ENCODE measurements at places on chromosomes 13 and 19.

DNA sequence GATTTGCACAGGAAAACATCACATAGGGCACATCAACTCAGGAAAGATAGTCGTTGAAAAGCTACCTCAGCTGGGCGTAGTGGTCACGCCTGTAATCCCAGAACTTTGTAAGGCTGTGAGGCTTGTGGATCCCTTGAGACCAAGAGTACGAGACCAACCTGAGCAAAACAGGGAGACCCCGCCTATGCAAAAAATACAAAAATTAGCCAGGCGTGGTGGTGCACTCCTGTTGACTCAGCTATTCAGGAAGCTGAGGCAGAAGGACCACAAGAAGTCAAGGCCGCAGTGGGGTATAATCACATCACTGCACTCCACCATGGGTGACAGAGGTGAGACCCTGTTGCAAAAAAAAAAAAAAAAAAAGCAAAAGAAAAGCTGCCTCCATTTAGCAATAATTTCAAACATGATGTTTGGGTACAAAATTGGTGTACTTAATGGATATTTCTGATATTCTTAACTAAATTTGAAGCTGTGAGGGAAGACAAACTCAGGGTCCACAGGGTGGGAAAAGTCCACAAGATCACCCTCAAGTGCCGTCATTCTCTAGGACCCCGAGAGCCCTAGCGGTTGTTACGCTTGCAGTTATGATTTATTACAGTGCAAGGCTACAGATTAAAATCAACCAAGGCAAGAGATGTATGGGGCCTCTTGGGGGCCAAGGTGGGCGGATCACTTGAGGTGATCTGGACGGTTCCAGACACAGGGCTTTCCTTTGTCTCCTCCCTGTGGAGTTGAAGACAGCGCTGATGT, 42.5 kb upstream of the LDLR start:
- DNase-seq: no peak

DNA sequence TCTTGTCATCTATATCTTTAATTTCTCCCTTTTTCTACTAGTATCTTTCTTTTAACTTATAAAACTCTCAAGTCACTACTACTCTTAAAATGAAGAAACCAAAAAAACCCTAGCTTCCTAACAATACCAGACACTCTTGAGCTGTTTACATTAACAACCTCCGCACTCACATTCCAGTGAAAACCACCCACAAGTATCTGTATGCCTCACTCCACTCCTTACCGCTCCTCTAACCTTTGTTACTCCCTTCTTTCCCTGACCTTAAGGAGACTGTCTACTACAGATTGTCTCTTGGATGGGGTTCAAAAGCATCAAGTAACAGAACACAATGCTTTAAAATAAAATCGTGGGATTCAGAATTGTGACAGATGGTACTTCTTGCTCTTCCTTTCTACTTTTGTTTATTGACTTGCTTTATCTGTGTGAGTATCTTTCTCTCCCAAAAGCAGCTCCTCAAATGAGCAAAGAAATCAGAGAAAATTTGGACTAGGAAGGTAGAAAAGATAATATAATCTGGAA, 110.0 kb upstream of the FBXL3 start:
- DNase-seq: no peak

- no peak for DNase-seq
Measured at GRCh38 chr13:74569251-74569650, 435.0 kb upstream of the KLF12 start.

DNA sequence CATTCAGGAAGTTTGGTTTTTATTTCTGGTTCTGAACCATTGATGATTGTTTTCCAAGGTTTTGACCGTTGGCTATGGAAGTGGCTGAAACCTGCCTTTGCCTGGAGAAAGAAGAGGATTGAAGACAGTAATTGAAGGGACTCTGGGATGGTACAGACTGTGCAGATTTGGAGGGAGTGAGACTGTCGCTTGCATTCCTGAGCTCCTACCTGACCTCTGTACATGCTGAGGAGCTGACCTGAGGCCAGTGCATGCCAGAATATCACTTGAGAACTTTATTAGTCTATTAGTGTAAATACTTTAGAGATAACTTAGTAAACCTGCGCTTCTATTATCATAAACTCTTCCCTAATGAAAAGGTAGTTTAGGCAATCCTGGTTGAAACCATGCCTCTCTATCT, 276.4 kb downstream of the IRS2 start:
- DNase-seq: no peak

DNA sequence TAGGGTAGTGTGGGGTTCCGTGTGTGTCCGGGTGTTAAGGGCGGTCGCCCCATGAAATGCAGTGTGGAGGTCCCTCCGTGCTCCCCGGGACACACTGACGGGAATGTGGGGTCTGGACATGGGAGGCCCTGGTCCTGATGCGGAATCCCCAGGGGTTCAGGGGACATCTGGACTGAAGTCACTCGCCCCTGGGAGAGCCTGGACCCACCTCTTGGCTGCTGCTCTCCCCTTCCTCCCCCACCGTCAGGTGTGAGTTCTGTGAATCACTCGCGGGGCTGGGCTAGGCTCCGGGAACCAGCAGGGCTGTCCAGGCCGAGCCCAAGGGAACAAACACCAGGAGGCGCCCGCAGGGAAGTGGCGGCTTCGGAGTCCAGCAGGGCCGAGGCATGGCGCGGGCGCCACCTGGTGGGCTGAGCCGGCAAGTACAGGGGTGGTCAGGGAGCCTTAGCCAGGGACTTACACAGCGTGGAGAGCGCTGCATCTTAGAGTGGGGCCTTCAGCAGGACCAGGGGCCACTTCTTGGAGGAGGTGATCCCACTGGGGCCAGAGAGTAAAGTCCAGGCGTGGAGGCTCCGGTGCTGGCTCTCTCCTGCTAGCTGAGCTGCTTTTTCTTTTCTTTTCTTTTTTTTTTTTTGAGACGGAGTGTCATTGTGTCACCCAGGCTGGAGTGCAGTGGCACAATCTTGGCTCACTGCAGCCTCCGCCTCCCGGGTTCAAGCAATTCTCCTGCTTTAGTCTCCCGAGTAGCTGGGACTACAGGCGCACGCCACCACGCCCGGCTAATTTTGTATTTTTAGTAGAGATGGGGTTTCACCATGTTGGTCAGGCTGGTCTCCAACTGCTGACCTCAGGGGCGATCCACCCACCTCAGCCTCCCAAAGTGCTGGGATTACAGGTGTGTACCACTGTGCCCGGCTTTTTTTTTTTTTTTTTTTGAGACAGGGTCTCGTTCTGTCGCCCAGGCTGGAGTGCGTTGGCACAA, 20.1 kb downstream of the WTIP start:
- peak; percentile 56 for DNase-seq

DNA sequence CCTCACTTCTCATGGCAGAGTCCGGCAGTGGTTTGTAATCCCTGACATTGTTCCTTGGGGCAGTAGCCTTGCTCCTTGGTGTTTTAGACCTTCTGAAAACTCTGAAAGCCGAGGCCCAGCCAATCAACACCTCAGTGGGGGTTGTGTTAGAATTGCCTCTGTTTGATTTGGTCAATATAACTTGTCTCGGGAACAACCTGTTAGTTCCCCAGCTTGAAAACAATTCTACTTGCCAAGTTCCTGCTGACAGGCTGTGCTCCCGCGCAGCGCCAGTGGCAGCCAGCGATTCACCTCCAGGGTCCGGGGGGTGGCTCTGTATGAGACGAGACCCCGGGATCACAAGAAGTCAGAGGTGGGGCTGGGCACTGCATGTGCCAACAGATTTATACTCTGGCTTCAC, 81.4 kb upstream of the MEDAG start:
- DNase-seq: no peak

GRCh38 chr13:43365039-43365344, 341.6 kb downstream of the DNAJC15 start:
- no peak for DNase-seq

All from epithelial cell of prostate (primary cell).